ENCODE measurements at places on chromosomes 13 and 19.

DNA sequence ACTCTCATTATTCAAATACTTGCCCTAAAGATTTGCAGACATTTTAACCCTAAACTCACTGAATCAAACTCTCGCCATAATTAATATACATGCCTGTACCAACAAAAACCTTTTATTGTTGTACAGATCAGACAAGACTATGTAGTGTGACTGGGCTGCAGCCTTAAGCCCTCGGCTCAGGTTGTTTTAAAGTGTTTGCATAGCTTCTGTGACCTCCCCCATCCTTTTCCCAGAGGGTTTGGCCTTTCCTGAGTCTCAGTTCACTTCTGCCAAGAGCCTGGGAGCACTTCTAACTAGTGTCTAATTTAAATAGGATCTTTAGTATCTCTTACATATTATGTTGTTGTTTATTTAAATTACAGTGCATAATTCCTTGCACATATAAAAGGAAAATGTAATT lies 158.2 kb downstream of the HS6ST3 start:
- DNase-seq: no peak

GRCh38 chr19:13861392-13861713 lies 15.6 kb upstream of the NANOS3 start:
- DNase-seq: no peak

DNA sequence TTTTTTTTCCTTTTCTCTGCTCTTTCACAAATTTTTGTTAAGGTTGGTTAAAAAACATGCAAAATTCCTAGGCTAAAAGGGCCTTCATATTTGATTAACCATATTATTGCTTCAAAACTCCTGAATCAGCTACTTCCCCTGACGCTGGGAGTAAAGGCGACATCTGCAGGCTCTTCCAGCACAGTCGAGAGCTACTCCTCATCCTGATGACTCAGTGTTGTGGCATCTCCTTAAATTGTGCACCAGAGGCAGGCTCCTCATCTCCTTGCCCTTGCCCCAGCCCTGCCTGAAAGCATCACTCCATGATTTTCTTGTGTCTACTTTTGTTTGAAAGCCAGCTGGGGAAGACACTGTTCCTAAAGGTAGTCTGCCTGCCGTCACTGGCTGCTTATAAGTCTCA lies 24.5 kb upstream of the SOX1 start:
- no peak for DNase-seq

GRCh38 chr19:29003641-29004409 lies 209.1 kb downstream of the UQCRFS1 start:
- DNase-seq: no peak

GRCh38 chr19:5253406-5254110 lies 87.1 kb downstream of the PTPRS start:
- no peak for DNase-seq

Data from globus pallidus (tissue), 1 donor.